ENCODE measurements at places on chromosomes 7 and 10.
A peak's percentile ranks its signal among the peaks of the same experiment; 100 is the strongest.

DNA sequence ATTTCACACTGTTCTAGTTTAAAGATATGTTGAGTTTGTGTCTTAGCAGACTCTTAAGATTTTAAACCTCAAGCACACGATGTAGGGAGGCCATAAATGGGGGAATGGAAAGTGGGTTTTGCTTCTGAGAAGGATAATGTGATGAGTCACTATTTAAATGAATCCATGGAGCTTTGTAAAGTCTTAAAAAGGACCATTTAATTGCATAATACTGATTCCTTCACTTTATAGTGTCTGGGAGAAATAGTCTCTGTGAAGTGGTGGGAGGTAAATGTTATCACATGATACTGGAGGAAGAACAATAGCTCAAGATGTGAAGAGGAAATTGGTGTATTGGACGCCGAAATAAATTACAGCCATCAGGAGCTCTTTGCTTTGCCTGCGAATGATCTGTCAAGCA is 84.0 kb upstream of the MYO3A start:
- peak; percentile 34 for DNase-seq

- DNase-seq, result no peak
Observed at GRCh38 chr7:95201727-95202126, 122.6 kb downstream of the PON1 start.

- peak; percentile 94 for DNase-seq
Observed at GRCh38 chr10:117541909-117542705, 439 bp upstream of the EMX2 start.

DNA sequence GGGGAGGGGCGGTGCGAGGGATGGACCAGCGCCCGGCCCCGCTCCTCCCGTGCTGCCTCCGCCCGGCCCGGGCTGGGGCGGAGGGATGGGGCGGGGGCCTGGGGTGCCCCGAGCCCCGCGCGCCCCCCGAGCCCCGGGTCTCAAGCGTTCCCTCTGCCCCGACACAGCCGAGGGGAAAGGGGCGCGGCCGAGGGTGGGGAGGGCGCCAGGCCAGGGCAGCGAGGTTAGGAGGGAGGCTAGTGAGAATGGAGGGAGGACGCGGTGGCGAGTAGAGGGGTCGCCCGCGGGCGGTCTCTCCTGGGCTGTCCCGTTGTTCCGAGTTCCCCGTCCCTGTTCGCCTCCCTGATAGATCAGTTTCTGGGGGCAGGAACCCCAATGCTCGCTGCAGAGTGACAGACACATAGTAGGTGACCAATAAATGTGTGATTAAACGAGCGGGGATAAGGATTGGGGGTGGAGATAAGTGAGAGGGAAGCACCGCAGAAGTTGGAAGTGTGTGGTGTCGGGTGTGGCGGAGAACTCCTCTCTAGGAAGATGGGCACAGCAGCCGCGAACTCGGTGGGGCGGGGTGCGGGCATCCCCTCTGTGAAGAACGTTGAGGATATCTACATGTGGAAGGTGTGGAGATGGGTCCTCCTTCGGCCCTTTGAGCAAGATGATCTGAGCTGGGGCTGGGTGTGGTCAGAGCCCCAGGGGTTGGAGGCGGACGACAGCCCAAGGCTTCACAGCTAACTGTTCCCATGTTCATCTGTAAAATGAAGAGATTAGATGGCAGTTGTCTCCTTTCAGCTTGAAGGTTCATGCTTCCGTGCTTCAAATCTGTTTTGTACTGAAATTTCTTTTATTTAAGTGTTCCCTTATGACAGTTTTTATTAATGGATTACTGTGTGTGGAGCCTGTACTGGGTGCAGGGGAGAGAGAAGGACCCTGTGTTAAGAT is 580 bp downstream of the ZNF775 start:
- DNase-seq, result no peak

GRCh38 chr10:62726142-62726541 is 78.4 kb upstream of the ADO start:
- DNase-seq, result no peak

- no peak for DNase-seq
Observed at GRCh38 chr7:151245360-151246101, 3.0 kb downstream of the SMARCD3 start.

DNA sequence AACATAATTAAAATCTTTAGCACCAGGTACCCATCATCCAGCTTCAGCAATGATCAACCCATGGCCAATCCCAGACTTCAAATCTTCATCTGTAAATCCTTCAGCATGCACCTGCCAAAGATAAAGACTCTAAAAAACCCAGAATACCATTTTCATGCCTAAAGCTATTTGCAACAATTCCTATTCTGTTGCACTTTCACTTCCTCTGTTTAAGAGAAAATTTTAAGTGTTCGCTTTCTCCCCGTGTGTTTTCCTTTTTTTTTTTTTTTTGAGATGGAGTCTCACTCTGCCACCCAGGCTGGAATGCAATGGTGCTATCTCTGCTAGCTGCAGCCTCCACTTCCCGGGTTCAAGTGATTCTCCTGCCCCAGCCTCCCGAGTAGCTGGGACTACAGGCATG is 31.8 kb upstream of the HTR5A start:
- no peak for DNase-seq

- DNase-seq, result peak; percentile 81
Observed at GRCh38 chr10:28375399-28376354, 72.8 kb upstream of the MPP7 start.

DNA sequence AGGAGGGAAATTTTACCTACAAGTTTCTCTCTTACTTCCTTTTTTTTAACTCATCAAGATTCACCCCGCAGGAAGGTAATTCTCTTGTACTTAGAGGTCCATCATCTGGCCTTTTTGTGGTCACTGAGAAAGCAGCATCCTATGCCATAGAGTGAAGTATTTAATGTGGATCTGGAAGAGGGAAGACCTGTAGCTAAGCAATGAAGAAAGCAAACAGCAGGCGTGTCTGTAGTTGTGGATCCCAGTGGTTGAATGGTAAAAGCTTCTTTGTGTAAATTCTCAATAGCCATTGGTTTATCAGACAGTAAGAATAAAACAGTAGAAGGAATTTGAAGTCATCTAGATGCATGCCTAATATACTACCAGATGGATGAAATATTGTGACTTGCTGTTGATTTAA is 196.4 kb downstream of the ANKRD7 start:
- peak; percentile 33 for DNase-seq

- DNase-seq, result no peak
Observed at GRCh38 chr7:131953184-131953583, 396.8 kb upstream of the PODXL start.

GRCh38 chr10:24917979-24918378 is 34.4 kb downstream of the PRTFDC1 start:
- no peak for DNase-seq

GRCh38 chr10:47360419-47361040 is 12.4 kb downstream of the RBP3 start:
- DNase-seq, result no peak

- DNase-seq, result peak; percentile 93
Observed at GRCh38 chr7:78770422-78771410, 682.8 kb downstream of the MAGI2 start.

DNA sequence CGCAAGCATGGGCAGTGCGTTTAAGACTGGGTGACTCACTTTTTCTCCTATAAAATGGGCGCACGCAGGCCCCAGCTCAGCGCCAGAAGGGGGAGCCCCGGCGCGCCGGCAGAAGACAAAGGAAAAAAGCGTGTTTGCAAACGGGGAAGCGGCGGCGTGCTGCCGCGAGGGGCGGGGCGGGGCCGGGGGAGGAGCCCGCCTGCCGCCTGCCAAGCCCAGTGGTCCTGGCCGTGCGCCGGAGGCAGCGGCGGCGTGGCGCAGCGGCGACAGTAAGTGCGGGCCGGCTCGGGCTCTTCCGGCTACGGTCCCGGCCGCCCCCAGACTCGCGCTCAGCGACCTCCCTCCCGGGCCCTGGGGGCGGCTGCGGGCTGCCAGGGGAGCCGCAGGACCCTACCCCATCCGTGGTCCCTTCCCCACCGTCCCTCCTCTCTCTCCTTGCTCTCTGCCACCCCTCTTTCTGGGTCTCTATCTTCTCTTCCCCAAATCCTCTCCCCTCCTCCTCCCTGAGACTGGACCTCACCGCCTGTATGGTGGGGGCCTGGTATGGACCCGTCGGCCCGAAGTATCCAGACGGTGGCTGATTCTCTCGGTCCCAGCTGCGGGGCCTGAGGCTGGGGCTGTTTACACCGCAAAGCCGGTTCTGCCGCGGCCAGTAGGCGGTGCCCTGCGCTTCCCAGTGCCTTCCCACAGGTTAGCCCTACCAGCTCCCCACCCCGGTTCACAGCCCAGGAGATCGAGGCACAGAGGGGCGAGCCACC is at the start of gene SLC29A3:
Gene SLC29A3 (plus strand): TSS at position 218 of the 758 bp plus-strand sequence. CDS start 51 bp downstream, at position 269.
- peak; percentile 90 for DNase-seq

DNA sequence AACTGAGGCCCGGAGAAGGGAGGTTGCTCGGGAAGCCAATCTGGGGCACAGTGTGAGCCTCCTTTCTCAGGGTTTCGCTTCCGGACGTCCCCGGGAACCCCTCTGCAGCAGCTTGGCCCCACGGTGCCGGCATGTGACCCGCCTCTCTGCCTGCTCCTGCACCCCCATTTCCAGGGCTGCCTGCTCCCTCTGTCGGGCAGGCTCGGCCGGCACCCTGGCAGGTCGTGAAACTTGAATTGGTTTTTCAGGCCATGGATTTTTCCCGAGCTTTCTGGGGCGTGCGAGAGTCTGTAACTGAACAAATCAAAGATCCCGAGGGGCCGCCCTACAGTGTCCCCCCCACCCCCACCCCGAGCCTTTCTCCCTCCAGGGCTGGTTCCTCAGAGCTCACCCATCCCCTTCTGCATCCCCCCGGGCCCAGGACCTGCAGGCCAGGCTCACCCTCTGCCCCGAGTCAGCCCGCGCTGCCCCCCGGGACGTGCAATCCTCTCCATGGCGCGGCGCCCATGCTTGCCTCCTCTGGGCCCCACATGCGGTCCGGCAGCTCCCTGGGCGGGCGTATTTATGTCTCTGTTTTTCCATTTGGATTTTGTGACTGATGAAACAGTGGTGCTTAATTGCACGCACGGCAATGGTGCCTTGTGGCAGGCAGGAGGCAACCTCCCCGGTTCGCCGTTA is 58.1 kb downstream of the UNCX start:
- peak; percentile 18 for DNase-seq

DNA sequence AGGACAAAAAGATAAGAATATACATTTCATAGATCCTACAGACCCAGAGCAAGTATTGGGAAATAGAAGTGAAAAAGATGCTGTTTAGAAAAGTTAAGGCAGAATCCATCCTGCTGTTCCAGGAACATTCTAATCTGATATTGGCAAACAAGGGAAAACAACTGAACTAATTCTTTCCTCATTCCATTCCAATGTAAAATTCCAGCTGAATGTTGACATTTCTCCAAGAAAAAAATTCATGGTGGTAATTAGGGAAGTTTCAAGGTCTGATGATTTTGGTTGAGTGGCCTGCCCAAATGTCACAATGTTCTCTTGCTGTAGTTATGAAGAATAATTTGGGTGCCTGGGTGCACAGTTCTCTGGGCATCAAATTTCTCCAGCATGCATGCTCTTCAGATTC is 15.2 kb downstream of the PIP start:
- DNase-seq, result no peak

DNA sequence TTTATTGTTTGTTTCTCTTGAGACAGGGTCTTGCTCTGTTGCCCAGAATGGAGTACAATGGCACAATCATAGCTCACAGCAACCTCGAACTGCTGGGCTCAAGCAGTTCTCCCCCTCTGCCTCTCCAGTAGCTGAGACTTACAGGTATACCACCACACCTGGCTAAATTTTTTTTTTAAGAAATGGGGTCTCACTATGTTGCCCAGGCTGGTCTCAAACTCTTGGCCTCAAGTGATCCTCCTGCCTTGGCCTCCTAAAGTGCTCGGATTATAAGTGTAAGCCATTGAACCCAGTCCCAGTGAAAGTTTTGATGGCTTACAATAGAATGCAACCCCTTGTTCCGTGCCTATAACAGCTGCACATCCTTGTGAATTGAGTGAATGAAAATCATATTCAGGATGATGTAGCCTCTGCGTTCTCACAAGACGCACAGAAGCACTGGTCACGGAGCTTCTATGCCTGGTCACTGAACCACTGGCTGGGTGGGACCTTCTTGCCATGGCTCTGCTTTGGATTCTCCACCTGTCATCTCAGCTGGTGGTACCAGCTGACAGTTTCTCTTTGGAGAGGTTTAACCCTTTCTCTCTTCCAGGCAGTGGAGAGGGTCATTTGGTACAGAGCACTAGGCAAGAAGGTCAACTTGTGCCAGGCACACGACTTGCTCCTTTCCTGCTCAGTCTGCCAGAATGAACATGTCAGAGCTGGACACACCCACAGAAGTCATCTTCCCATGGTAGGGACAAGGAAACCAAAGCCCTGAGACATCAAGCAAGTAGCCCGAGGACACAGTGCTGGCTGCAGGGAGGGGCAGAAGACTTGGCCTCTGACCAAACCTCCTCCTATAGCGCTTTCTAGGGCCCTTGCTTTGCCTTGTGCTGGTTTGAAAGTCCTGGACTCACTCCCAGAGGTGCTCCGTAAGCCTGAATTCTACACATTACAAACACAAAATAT is 89.6 kb downstream of the ATXN7L1 start:
- DNase-seq, result no peak

GRCh38 chr7:74495112-74496086 is 41.7 kb downstream of the GTF2IRD1 start:
- no peak for DNase-seq
